ENCODE measurements at places on chromosomes 11 and 22. TPM values are rescaled to one million over a fixed set of nuclear protein-coding genes. Genes with fewer than 3 reads are reported as not detected.

MS4A14 gene
- 32.7 TPM for total RNA-seq

NPAS4 gene
- total RNA-seq: 0.50 TPM

MN1 gene
- total RNA-seq: 3.2 TPM

F2 gene
- total RNA-seq: 3.6 TPM

SAA2 gene
- total RNA-seq: 1.7 TPM

DGAT2 gene
- 54.6 TPM for total RNA-seq

DDI1 gene
- 41.1 TPM for total RNA-seq

FAT3 gene
- total RNA-seq: 6.2 TPM

RAC2 gene
- total RNA-seq: 10.7 TPM

HBD gene
- total RNA-seq: not detected

AMOTL1 gene
- 17.1 TPM for total RNA-seq

TSSK2 gene
- total RNA-seq: 66.0 TPM

POLDIP3 gene
- total RNA-seq: 57.5 TPM

DCDC1 gene
- total RNA-seq: 23.7 TPM

LIPT2 gene
- 32.6 TPM for total RNA-seq

HPX gene
- 2.7 TPM for total RNA-seq

LGR4 gene
- total RNA-seq: 120 TPM

CDC45 gene
- 43.7 TPM for total RNA-seq

CYP2D6 gene
- total RNA-seq: 1.4 TPM

MMP27 gene
- not detected for total RNA-seq

ALDH3B1 gene
- total RNA-seq: 5.3 TPM

OR52N4 gene
- total RNA-seq: not detected

GLYATL1 gene
- not detected for total RNA-seq

PLEKHA7 gene
- 63.9 TPM for total RNA-seq

ZNF280B gene
- total RNA-seq: 51.2 TPM

PRR33 gene
- total RNA-seq: not detected

FKBP2 gene
- total RNA-seq: 151 TPM

TSSC4 gene
- total RNA-seq: 95.5 TPM

P2RY2 gene
- total RNA-seq: 2.0 TPM

FDXACB1 gene
- 7.8 TPM for total RNA-seq

RIMBP3C gene
- 17.5 TPM for total RNA-seq

RAB36 gene
- 7.5 TPM for total RNA-seq

HEPHL1 gene
- total RNA-seq: 0.24 TPM

PLEKHB1 gene
- 71.5 TPM for total RNA-seq

Data from testis (tissue), 5 donors.